Amniotic stem cell (primary cell): ENCODE measurements at places on chromosomes 2 and 18.

DNA sequence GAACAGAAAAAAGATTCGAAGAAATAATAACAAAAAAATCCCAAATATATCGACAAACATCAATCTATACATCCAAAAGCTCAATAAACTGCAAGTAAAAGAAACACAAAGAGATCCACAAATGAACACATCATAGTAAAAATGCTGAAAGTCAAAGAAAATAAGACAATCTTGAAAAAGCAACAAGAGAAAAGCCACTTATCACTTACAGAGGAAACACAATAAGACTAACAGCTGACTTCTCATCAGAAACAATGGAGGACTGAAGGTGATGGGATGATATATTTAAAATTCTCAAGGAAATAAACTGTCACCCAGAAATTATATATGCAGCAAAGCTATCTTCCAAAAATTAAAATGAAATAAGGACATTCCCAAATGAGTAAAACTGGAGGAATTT, 140.3 kb downstream of the NDUFA10 start:
- DNase-seq, result no peak

- no peak for DNase-seq
Observed at GRCh38 chr2:232327105-232328031, 51.2 kb upstream of the ALPP start.

- no peak for DNase-seq
Observed at GRCh38 chr2:173979751-173980351, 14.7 kb upstream of the SP3 start.

- DNase-seq, result no peak
Observed at GRCh38 chr2:182868054-182868796, 1.8 kb upstream of the FRZB start.

DNA sequence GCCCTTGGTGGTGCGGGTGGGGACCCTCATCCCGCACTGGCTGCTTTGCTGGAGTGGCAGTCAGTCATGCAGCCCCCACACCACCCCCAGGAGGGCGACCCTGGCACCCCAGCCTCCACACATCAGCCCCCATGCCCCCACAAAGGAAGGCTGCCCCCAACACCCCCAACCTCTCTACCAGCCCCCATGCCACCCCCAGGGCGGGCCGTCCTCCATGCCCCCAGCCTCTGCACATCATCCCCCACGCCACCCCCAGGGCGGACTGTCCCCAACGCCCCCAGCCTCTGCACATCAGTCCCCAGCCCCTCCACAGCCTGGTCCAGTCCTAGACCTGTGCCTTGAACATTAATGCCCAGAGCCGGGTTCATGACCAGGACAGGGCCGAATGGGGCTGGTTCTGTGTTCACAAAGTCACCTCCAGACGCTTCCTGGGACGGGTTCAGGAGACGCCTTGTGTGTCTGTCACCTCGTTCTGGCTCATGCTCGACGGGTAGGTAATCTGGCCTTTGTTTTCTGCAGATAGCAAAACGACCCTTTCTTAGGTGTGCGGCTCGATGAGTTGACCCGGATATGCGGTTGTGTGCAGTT, 18.4 kb downstream of the D2HGDH start:
- no peak for DNase-seq

GRCh38 chr2:165054652-165055051, 99.3 kb upstream of the SLC38A11 start:
- no peak for DNase-seq

- no peak for DNase-seq
Observed at GRCh38 chr2:70192516-70192915, 1.7 kb upstream of the C2orf42 start.

DNA sequence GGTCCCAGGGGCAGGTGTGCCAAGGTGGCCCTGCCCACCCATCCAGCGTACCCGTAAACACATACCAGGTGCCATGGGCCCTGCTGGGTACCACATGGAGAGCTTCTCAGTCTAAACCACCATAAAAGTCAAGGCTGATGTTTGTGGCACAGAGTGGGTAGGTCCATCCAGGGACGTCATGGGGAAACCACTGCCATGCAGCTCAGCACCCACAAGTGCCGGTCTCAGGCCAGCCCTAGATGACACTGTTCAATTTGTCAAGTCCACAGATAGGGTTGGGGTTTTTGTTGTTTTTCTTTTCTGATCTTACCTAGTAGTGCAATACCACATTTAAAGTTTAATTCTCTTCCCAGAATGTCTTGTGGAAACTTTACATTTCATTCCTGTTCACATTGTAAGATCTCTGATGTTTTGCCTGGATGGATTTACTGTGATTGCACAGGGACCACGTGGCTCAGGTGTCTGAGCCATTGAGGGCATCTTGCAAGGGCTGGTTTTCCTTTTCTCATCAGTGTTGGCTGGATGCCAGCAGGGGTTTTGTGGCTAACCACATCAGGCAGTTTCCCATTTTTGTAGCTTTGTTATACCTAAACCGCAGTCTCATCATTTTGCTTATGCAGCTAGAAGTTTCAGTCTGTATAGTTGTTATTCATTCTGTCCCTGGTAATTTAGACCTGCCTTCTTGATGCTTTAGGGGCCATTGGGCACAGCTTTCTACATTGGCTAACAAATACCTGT, 64.7 kb downstream of the STK25 start:
- no peak for DNase-seq

GRCh38 chr2:4898706-4899105, 793.5 kb upstream of the SOX11 start:
- no peak for DNase-seq

DNA sequence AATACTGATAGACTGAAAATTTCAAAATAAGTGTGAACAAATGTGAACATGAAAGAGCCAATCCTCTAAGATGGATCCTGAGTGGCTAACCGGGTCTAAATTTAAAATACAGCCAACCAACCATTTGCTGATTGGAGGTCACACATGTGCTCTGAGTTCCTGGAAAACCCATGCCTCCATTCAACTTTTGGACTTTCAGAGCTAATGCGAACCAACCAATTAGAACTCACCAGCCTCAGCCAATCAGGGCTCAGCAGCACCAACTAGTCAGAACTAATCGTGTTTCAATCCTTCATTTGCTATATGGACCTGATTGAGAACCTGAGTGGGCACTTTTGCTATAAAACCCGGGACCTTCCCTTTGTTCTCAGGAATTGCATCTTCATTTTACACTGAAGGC, 111.5 kb downstream of the MEP1B start:
- no peak for DNase-seq

- no peak for DNase-seq
Observed at GRCh38 chr2:46498681-46499080, 19.3 kb downstream of the TMEM247 start.

- DNase-seq, result no peak
Observed at GRCh38 chr2:60309336-60309735, 244.1 kb downstream of the BCL11A start.

- DNase-seq, result no peak
Observed at GRCh38 chr2:149061133-149061745, 22.7 kb downstream of the LYPD6B start.

DNA sequence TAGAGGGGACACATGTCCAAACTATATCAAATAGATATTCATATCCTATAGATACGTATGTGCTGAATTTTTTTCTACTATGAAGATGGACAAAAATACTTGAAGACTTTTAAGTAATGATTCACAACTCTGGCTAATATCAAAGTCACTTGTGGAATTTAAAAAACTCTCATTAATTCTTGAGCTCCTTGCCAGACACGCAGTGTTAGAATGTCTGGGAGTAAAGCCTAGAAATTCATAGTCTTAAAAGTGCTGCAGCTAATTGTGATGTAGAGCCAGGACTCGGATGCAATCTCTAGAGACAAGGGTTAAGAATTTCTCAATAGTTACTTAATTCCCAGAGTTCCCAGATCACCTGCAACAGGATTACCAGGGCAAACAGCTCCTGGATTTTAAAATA, 107.4 kb downstream of the ARL6IP6 start:
- no peak for DNase-seq

DNA sequence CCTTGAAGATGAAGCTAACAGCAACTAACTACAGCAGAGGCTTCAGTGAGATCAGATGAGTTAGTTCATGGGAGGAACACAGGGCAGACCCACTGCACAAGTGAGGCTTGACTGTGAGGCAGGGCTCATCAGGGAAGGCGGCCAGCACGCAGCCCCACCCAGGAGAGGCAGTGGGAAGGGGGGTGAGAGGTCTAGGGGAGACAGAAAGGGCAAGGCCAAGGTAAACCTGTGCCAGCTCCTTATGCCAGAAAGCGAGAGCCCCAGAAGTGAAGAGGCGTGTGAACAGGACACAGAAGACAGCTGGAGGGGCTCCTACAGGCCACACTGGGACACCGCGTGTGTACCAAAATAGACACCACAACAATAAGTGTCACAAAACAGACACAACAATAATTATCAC, 48.6 kb downstream of the ANO7 start:
- no peak for DNase-seq

DNA sequence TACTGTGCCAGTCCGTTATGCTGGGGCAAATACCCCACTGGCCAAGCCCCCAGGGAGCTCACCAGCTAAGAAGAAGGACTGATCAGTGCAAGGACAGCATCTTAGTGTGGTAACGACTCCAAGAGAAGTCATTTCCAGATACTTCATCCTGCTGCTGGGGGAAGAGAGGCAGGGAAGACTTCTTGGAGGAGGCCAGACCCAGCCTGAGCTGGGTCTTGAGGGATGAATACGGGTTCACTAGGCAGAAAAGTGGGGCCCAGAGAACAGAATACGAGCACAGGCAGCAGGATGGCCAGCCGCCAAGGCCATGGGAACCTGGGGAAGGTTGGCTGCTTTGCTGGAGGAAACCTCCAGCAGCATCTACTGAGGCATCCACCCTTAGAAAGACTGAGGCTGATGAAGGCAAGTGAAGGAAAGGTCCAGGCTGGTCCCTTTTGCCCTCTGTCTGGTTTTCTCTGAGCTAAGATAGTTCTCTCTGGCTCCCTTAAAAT, 84.1 kb downstream of the GLI2 start:
- no peak for DNase-seq

DNA sequence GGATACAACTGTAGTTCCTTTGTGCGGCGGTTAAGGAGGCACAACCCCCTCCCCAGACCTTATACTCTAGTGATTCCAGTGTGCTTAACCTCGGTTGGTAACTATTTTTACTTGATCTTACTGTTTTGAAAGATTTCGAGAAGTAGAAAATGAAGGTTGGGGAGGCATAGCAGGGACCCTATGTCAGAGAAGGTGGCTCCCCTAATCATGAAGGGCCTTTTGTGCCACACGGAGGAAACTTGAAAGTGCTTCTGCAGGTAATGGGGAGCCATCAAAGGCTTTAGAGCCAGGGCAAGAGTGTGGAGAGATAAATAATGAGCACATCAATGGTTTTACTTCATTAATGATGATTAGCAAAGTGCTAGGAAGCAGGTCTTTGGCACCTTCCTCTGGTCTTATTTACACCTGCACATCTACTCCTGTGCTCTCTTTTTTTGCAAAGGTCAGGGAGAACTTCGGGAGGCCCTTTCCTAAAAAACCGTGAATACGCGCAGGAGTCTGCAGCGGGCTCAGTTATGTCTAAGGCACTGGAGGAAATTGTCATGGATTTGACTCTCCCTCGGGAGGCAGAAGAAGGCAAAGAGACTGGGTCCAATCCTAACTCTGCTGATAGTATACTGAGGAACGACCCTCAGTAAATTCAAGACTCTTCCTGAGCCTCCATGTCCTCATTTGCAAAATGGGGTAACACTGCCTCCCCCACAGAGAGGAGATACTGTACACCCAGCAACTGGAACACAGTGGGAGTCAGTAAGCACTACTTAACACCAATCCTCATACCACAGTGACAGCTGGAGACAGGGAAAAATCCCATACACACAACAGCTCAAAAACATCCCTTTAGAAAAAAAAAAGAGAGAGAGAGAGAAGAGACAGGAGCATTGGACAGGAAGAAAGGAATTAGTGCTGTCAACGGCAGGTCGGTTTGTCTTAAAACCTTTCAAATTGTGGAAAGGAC, 81.6 kb downstream of the DDX1 start:
- no peak for DNase-seq
